ENCODE measurements at places on chromosomes 6 and 20. TPM values are rescaled to one million over a fixed set of nuclear protein-coding genes. Genes with fewer than 3 reads are reported as not detected.

SNRPB gene
- 280 TPM for total RNA-seq

WFDC12 gene
- not detected for total RNA-seq

PTGIS gene
- total RNA-seq, result 178 TPM

PDYN gene
- not detected for total RNA-seq

GINS1 gene
- total RNA-seq, result 2.9 TPM

- H3K4me1 ChIP-seq, result no peaks in the 10 kb centered on the region
- no peak for DNase-seq
- H3K4me3 ChIP-seq, result no peak overlapping the region
- no peaks in the 10 kb centered on the region for H3K36me3 ChIP-seq
- no peak overlapping the region for H3K27ac ChIP-seq
- H3K27me3 ChIP-seq, result no peaks in the 10 kb centered on the region
These were observed 18.5 kb upstream of the ARMC12 start for GRCh38 chr6:35718375-35718736.

- H3K27ac ChIP-seq, result no peak overlapping the region
- H3K4me1 ChIP-seq, result peaks cover 20% of the 10 kb centered on the region
- H3K27me3 ChIP-seq, result no peaks in the 10 kb centered on the region
- DNase-seq, result no peak
- no peaks in the 10 kb centered on the region for H3K36me3 ChIP-seq
- H3K4me3 ChIP-seq, result no peak overlapping the region
These were observed 212.5 kb upstream of the SNX9 start for GRCh38 chr6:157610451-157610999.

- DNase-seq, result peak; percentile 72
- H3K36me3 ChIP-seq, result no peaks in the 10 kb centered on the region
- H3K4me3 ChIP-seq, result 0 out of 2 replicates have a peak within 1 kb of the TSS, but pooled peaks have one; percentile 35
- no peaks in the 10 kb centered on the region for H3K4me1 ChIP-seq
- H3K27me3 ChIP-seq, result peaks cover 49% of the 10 kb centered on the region
These were observed at the start of gene KCNB1 for GRCh38 chr20:49482621-49483017. TSS of gene KCNB1 (minus strand) at chr20:49482668. CDS start at chr20:49482480, 188 bp downstream.

DNA sequence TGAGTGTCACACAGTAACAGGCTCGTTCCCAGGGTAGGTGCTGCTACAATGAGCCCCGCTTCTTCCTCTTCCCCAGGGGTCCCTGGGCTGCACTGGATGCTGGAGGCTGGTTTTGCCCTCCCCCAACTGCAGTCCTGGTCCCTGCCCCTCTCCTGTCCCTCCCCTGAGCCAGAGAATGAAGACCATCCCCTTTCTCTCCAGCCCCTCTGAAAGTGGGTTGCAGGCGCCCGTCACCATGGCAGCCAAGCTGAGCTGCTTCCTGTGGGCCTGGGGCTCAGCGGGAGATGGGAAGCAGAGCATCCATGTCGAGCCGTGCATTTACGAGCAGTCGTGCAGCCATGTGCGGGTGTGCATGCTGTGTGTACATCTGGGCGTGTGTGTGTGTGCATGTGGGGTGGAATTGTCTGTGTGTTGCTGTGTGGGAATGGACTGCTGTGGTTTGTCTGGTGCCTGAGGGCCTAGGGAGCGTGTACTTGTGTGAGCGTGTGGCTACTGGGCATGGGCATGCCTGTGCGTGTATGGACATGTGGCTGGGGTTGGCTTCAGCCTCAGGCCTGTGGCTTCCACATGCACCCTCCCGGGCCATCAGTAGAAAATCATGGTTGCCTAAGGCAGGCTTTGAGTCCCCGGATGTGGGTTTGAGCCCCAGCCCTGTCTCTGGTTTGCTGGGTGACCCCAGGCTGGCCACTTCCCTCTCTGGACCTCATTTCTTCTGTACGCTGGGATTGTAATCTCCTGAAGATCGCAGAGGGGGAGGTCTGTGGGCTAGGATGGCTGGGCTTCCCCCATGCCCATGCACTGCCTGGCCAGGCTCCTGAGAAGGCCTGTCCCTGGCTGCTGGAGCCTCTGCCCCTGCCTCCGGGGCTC, 48.8 kb downstream of the SRC start:
- no peak for DNase-seq
- H3K36me3 ChIP-seq, result peaks cover 4% of the 10 kb centered on the region
- no peaks in the 10 kb centered on the region for H3K27me3 ChIP-seq
- H3K27ac ChIP-seq, result no peak overlapping the region
- no peak overlapping the region for H3K4me3 ChIP-seq

GRCh38 chr20:25308671-25309394, 60.9 kb downstream of the PYGB start:
- 0 out of 2 replicates have a peak, but pooled peaks cover 5% of the 10 kb centered on the region for H3K36me3 ChIP-seq
- H3K4me1 ChIP-seq, result peaks cover 32% of the 10 kb centered on the region
- DNase-seq, result peak; percentile 84
- peak overlapping the region; percentile 97 for H3K27ac ChIP-seq

GRCh38 chr20:40540166-40540565, 148.9 kb downstream of the MAFB start:
- H3K36me3 ChIP-seq, result no peaks in the 10 kb centered on the region
- H3K4me1 ChIP-seq, result peaks cover 6% of the 10 kb centered on the region
- H3K27me3 ChIP-seq, result peaks cover 10% of the 10 kb centered on the region
- no peak for DNase-seq
- H3K27ac ChIP-seq, result no peak overlapping the region
